ENCODE measurements at places on chromosomes 11 and 22. TPM values are rescaled to one million over a fixed set of nuclear protein-coding genes. Genes with fewer than 3 reads are reported as not detected.

The CLDN25 gene
- not detected for total RNA-seq

The LRP5 gene
- total RNA-seq = 44.2 TPM

DNA sequence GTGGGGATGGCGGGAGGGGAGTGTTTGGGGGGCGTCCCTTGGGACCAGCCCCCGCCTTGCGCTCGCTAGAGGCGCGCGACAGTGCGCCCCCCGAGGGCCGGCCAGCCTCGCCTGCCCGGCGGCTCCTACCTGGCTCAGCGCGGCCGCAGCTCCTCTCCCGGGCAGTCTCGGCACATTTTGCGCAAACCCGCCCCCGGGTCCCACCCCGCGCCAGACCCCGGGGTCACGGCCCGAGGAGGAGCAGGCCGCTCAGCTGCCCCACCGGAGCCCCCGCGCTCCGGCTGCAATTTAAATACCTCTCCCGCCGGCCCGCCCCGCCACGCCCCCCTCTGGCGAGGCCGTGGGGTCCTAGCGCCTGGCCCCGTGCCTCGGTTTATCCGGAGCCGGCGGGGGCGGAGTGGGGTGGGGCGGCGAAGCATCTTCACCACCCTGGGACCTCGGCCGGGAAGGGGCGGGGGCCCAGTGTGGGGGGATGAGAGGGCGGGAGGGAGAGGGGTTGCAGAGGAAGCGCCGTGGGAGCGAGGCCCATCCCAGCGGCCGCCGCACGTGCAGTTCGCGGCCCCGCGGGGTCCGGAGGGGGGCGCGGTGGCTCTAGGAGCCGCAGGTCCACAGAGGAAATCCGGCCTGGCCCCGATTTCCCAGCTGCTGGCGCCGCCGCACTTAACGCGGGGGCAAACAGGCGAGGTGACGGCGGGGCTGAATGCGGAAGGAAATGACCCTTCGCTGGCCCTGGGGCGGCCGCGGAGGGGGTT lies at the start of gene LRRC32:
Gene LRRC32, minus strand, starts transcription at position 263 of the 752 bp plus-strand sequence. CDS start 4,793 bp downstream, outside the sequence.
- 0 out of 3 replicates have a peak, but pooled peaks cover 3% of the 10 kb centered on the region for H3K4me1 ChIP-seq
- H3K27me3 ChIP-seq = peaks cover 12% of the 10 kb centered on the region
- no peaks in the 10 kb centered on the region for H3K36me3 ChIP-seq
- H3K27ac ChIP-seq = no peak within 1 kb of the TSS
- DNase-seq = peak; percentile 83

GRCh38 chr11:95229199-95229992 lies 1.6 kb downstream of the SESN3 start:
- peak overlapping the region; percentile 63 for H3K4me3 ChIP-seq
- peaks cover 4% of the 10 kb centered on the region for H3K4me1 ChIP-seq
- no peak overlapping the region for H3K27ac ChIP-seq
- no peak for DNase-seq
- 0 out of 2 replicates have a peak, but pooled peaks cover 5% of the 10 kb centered on the region for H3K27me3 ChIP-seq
- H3K36me3 ChIP-seq = no peaks in the 10 kb centered on the region

DNA sequence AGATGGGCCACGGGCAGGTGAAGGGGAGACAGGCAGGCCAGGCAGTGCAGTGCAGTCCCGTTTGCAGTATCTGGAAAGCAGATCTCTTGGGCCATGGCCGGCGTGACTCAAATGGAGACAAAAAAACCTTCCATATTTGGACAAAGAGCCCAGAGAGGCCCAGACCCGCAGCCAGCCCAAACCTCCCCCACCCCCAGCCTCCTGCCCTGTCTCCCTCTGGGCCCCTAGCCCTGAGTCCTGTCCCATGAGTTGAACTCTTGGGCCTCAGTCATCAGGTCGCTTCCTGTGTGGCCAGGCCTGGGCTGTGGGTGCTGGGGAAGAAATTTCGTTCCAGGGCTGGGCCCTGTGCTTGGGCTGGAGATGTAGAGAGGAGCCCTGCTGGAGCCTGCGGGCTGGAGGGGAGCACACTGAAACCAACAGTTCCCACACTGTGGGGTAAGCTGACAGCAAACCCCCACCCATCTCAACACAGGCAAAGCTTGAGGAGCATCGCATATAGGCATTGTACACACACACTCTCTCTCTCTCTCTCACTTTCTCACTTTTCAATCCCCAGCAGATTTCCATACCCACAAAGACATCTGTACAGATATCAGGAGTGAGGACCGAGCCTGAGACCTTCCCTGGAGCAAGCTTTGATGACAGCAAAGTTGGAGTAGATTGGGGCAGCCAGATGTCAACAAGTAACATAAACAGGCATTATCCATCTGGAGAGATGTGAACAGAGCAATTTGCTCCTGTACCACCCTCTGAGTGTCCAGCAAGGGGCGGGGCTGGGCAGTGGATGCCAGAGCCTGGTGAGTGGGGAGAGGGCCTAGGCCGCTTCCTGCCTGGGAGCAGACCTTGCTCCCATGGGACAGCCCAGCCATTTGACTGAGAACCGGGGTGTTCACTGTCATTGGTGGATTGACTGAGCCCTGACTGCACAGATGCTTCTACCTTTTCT lies 17.2 kb downstream of the ARHGEF17 start:
- no peak overlapping the region for H3K27ac ChIP-seq
- H3K4me3 ChIP-seq = no peak overlapping the region
- peaks cover 9% of the 10 kb centered on the region for H3K4me1 ChIP-seq
- peaks cover 22% of the 10 kb centered on the region for H3K27me3 ChIP-seq
- no peaks in the 10 kb centered on the region for H3K36me3 ChIP-seq

DNA sequence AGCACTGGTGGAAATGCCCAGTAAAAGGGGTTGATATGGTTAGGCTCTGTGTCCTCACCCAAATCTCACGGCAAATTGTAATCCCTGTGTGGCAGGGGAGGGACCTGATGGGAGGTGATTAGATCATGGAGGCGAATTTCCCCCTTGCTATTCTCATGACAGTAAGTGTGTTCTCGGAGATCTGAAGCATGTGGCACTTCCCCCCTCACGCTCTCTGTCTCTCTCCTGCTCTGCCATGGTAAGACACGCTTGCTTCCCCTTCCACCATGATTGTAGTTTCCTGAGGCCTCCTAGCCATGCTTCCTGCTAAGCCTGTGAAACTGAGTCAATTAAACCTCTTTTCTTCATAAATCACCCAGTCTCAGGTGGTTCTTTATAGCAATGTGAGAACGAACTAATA lies 37.4 kb downstream of the PACSIN2 start:
- no peak for DNase-seq
- H3K27me3 ChIP-seq = no peaks in the 10 kb centered on the region
- no peak overlapping the region for H3K4me3 ChIP-seq
- H3K27ac ChIP-seq = no peak overlapping the region
- H3K36me3 ChIP-seq = no peaks in the 10 kb centered on the region

GRCh38 chr11:78612721-78613377 lies 38.2 kb upstream of the NARS2 start:
- peaks cover 8% of the 10 kb centered on the region for H3K27me3 ChIP-seq
- no peak overlapping the region for H3K27ac ChIP-seq
- DNase-seq = no peak
- H3K4me1 ChIP-seq = no peaks in the 10 kb centered on the region

DNA sequence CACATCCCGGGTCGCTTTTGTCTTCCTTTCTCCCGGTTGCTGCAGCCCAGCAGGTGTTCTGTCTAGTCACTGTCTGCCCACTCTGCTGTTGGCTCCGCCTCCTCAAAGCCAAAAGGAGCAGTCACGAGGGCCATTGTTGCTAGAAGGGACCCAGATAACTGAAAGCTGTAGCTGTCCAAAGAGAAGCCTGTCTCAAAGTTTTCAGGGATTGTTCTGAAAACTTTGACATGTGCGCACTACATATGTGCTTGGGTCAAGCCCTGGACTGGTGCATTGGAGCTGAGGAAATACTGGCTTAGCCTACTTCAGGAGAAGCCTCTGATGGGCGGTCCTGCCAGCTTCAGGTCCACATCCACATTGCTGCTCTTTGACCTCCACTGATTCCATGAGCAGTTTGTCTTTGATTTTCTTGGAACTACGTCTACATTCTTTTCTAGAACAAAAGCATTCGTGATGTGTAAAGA lies 8.8 kb upstream of the OR2AT4 start:
- peak overlapping the region; percentile 1 for H3K4me3 ChIP-seq
- DNase-seq = peak; percentile 83
- H3K36me3 ChIP-seq = peaks cover 10% of the 10 kb centered on the region
- H3K27ac ChIP-seq = peak overlapping the region; percentile 69

DNA sequence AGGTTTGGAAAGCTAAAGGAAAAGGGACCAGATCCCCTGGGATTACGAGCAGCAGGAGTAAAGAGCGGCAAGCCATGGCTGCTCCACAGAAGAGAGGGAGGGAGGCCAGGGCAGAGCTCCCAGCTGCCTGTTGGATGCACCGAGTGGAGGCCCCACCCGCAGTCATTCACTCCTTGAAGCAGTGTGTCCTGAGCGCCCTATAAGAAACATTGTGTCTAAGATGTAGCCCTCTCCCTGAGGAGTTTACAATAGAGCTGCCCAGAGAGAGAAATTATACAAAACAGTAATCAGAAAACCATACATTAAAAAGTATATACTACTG lies 54.7 kb upstream of the CSNK2A3 start:
- no peak overlapping the region for H3K27ac ChIP-seq
- H3K4me1 ChIP-seq = no peaks in the 10 kb centered on the region
- no peak overlapping the region for H3K4me3 ChIP-seq
- H3K36me3 ChIP-seq = no peaks in the 10 kb centered on the region
- H3K27me3 ChIP-seq = peaks cover 23% of the 10 kb centered on the region
- no peak for DNase-seq

DNA sequence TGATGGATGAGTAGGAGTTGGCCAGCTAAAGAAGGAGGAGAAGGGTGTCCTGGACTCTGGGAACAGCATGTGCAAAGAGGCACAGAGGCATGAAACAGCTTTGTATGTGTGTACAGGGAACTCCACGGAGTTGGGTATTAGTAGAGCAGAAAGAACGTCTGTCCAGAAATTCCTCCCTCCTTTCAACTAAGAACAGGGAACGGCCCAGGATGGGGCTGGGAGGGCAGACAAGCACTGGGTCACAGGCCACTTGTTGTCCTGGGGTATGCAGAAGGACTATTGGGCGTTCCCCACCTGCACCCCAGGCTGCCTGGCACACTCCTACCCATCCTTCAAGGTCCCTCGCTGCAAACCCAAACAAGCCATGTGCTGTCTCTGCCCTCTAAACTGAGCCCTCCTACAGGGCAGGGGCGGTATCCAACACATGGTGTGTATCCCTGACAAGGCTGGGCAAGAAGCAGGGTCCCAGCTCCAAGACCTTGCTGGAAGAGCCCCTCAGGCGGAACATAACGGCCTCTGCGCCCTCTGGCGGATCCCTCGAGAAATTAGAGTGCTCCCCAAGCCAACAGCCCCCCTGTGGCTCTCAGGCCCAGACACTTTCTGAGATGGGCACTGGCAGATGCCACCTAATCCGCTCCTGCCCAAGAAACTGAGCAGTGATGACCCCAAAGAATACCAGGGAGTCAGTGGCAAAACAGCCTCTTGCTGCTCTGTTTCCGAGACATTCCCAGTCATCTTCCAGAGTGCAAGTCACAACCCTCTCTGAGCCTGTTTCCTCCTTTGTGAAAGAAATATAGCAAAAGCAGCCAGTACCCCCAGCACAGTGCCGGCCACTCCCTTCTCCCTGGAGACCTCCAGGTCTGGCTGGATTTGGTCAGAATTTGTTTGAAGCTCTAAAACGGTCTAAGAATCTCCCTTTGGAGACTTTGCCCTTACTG lies 1.6 kb upstream of the ELFN2 start:
- peaks cover 59% of the 10 kb centered on the region for H3K27me3 ChIP-seq
- H3K4me3 ChIP-seq = no peak overlapping the region
- H3K4me1 ChIP-seq = no peaks in the 10 kb centered on the region

Measured in K562 (cell line).